BE2C (cell line): ENCODE measurements at places on chromosomes 1 and 21.

DNA sequence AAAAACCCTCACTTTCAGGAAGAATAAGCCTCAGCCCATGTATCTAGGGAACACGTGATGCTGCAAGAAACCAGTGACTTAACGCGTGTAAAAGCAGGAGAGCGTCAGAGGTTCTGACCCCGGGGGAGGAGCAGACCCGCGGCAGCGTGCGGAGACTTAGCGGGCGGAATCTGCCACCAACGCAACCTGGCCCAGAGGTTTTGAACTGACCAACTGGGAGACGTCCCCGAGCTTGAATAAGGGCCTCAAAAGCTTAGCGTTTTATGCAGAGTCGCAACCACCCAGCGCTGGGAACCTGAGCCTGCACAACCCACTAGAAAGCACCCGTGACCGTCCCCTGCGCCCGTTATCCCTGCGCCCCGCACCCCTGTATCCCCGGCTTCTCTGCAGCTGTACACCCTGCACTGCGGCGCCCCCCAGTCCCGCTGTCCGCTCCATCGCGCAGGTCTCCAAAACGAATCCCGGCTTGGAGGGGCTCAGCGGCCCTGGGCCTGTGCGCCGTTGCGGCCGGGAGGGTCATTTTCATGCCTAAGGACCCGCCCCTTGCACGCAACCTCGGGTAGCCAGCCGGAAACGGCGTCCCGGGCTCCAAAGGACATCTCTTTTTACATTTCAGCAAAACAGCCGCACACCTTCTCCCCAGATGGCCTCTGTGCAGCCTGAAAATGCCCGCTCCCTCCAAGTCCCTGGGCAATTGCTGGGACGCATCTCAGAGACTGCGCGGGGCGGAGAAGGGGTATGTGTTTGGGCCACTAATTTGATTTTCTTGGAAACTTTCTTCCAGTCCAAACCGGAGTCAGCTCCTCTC is 29.4 kb upstream of the TRIM17 start:
- peak; percentile 37 for DNase-seq

DNA sequence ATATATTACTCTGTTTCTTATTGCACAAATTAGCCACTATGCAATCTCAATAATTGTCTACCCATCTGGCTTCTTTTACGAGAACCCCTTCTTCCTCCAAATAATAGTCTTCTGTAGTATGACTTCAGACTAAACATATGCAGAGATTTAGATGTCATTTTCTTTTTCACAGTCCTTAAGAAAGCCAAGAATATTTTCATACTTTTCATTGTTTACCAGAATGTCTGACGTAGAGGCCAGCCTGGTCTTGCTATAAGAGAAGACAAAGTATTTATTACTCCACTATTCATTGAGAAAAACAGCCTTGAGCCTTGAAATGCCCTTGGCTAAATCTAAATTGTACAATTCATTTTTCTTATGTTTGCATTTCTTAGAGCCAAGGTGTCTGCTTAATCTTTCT is 714.9 kb upstream of the CXADR start:
- no peak for DNase-seq

DNA sequence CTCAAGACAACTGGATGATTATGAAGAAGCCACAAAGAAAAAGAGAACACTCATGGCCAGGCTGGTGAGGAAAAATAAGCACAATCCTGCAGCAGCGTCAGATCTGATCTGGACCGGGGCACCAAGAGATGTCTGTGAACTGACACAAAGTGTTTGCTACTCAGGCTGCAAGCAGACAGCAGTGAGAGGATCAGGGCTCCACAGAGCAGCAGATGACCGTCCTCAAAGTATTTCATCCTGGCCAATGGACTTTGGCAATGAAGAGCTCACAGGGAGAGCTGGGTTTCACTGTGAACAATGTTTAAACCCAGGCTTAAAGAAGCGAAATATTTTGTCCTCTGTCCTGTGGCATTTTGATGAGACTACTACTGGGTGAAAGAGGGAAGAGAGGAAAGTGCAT is 299.2 kb downstream of the GPATCH2 start:
- no peak for DNase-seq

GRCh38 chr1:220594356-220594755 is 66.4 kb downstream of the MARK1 start:
- no peak for DNase-seq

DNA sequence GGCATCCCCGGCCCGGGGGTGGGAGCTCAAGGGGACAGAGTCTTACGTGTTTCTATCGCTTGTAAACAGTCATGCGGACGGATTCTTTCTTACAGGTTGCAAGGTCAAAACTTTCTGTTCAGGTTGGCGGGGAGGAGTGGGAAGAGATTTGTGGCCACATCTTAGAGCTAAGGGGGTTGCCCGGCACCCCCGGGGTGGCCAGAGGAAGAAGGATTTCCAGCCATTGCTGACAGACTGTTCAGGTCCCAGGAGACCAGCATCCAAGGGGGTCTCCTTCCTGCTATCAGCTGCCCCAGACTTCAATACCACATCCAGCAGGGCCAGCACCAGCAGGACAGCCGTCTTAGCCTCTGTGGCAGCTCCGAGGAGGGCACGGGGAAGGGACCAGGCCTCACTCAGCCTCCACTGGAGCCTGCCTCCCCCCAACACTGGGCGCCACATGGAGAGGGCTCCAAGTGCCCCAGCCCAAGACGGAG is 52.0 kb downstream of the KIF21B start:
- DNase-seq, result no peak

GRCh38 chr21:28396421-28396820 is 596.3 kb downstream of the LTN1 start:
- DNase-seq, result no peak

GRCh38 chr1:193543259-193543658 is 356.8 kb upstream of the B3GALT2 start:
- DNase-seq, result no peak

DNA sequence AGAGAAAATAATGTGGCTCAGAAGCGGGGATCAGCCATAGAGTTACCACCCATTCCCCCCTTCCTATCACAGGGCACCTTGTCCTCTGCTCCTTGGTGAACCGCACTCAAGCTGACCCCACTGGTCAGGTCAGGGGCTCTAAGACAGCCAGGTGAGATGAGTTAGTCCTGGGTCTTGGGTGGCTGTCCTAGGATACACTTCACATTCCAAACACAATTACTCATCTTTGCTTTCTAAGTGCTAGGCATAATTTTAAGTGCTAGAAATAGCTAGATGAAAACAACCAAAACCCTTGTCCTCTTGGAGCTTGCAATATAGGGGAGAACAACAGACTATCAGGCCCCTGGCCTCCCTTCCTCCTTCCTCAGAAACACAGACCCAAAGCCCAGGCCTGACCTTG is 7.8 kb upstream of the MUTYH start:
- no peak for DNase-seq

DNA sequence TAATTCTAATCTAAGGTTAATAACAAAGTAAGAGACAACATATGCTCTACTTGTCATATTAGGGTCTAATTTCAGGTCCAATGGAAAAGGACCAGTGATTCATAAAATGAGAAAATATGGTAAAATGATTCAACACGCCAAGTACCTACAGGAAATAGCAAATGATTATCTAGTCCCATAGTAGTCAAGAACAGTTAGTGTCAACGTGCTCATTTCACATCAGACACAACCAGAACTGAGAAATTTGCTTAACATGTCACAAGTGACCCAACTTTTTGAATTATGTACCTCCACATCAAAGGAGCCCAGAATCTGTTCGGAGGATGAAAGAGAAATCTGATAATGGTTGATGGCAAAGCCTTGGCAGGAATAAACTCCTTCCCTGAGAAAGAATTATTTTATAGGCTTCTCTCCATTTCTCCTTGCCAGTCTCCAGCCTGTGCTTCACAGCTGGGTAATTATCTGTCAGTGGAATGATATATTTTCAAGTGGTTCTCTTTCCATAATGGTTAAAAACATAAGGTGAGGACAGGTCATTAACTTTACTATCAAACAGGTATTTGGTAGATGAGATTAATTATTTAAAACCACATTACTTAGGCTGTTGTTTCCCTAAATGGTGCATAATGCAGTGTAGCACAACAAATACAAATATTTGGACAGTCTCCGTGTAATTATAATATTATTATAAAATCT is 83.2 kb downstream of the APP start:
- DNase-seq, result no peak

DNA sequence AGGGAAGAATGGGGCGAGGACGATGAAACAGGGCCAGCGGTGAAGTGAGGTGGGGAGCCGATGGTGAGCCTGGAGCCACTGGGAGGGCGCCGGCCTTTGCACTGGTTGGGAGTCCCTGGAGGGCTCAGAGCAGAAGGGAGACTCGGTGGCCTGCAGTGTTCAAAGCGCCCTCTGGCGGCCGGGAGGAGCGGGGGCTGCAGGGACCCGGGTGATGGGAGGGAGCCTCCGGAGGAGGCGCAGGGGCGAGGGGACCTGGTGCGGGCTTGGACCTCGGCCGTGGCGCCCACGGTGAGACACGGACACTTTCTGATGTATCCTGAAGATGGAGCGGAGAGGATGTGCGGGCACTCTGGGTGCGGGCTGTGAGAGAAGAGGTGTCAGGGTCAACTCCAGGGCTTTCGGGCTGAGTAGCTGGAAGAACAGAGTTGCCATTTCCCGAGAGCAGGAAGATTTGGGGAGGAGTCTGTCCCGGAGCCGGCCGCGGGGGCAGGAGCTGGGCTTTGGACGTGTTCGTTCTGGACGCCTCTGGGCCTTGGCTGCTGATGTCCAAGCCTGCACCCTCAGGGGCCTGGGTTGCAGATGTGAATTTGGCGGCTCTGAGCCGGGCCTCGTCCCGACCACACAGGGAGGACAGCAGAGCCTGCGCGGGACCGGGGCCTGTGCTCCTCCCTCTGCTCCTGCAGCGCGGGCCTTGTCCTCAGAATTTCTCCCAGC is 29.7 kb downstream of the HEYL start:
- peak; percentile 58 for DNase-seq

DNA sequence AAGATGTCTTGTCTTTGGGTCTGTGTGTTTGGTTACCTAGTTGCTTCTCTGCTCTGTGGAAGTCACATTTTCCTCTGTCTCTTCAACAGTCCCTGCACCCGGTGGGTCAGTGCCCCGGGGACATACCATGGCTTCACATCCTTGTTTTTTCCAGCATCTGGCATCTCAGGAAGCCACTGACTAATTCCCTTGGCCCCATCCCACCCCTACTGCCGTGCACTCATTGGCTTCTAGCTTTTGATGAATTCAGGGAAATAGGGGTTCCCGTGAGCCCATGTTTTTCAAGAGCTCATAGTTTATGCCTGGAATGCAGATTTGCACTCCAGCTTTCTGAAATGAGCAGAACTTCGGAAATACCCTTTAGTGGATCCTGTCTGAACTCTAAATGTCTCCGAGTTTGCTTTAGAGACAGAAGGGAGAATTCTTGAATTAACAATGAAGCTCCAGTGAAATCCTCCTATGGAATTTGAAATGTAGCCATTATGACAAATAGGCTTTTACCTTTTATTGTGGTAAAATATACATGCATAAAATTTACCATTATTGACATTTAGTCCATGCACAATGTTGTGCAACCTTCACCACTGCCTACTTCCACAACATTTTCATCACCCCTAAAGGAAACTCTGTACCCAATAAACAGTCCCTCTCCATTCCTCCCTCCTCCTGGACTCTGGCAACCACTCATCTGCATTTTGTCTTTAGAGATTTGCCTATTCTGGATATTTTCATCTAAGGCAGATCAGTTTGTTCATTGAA is 67.5 kb downstream of the CLIC6 start:
- DNase-seq, result no peak

DNA sequence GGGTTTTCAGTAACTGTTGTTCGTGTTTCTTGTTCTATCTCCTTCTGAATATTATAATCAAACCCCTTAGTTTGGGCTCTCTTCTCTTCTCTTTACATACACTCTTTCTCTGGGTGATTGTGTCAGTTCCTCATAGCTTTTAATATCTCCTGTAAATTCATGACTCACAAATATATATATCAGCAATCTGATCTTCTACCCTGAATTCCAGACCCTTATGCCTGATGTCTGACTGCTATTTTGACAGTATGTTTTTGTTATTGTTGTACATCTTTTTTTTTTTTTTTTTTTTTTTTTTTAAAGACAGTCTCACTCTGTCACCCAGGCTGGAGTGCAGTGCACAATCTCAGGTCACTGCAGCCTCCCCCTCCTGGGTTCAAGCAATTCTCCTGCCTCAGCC is 70.8 kb upstream of the MPC2 start:
- DNase-seq, result no peak

DNA sequence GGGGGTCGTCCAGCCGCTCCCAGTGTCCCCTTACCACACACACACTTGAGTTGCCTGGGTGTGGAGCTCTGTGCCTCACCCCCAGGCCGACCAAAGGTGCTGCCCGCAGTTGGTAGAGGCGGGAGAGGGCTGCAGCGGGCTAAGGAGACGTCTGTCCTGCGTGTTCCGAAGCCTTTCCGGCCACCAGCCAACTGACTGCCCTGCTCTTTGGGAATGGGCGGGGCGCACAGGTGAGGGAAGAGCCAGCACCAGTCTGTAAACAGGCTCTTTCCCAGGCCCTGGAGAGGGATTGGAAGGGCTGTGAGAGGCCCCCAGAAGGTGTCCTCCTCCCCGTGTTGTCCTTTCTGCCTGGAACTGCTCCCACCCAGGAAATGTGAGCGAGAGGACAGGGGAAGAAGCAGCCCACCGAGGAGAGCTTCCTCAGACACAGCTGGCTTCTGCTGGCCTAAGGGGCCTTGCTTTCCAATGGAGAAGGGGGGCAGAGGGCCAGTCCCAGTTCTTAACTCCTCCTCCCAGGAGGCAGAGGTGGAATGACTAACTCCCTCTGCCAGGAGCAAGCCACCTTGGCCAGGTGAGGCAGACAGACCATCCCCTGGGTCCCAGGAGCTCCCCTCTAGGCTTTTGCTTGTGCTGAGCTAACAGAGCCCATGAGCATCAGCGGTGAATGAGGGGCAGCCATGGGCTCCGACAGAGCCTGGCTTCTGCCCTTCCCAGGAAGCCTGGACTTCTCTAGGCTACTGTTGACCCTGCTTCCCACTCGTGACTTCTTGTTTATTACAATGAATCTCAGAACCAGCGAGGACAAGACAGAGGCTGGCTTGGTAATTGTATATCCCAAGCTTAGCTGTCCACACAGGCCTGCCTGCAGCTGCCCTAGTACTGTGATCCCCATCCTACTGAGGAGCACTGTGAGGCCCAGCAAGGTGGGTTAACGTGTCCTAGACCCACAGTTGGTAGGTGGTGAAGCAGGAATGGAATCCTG is 158.1 kb upstream of the COA6 start:
- no peak for DNase-seq

- DNase-seq, result no peak
These were observed 74.3 kb downstream of the POFUT2 start for GRCh38 chr21:45213392-45213791.

DNA sequence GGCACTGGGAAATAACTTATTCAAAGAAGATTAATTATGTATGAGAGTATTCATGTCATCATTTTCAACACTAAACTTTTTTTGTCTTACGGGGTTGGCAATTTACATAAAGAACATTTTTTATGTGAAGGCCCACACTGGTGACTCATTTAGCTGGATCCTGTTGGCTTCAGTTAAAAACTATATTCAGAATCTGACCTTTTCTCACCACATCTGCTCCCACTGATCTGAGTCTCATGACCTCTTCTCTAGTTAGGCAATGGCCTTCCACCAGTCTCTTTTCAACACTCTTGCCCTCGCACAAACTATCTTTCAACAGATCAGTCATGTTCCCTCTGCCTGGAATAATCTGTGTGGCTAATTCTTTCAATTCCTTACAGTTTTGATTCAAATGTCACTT is 53.4 kb downstream of the TMPRSS15 start:
- no peak for DNase-seq

- DNase-seq, result no peak
These were observed 7.3 kb downstream of the GSTM5 start for GRCh38 chr1:109719337-109719837.
